ENCODE measurements at places on chromosomes 7 and 10. TPM values are rescaled to one million over a fixed set of nuclear protein-coding genes. Genes with fewer than 3 reads are reported as not detected.

The HHEX gene
- total RNA-seq, result 3.0 TPM

The PNLIPRP3 gene
- 60.8 TPM for total RNA-seq

The GSTO2 gene
- 19.9 TPM for total RNA-seq

The SLC26A3 gene
- 0.13 TPM for total RNA-seq

The NPM3 gene
- 37.7 TPM for total RNA-seq

The AKR1C1 gene
- total RNA-seq, result 16.3 TPM

The DNAJC30 gene
- 3.9 TPM for total RNA-seq

The ZNF316 gene
- 38.3 TPM for total RNA-seq

The ELFN1 gene
- 1.8 TPM for total RNA-seq
